ENCODE measurements at places on chromosomes 7 and 10. TPM values are rescaled to one million over a fixed set of nuclear protein-coding genes. Genes with fewer than 3 reads are reported as not detected.

DNA sequence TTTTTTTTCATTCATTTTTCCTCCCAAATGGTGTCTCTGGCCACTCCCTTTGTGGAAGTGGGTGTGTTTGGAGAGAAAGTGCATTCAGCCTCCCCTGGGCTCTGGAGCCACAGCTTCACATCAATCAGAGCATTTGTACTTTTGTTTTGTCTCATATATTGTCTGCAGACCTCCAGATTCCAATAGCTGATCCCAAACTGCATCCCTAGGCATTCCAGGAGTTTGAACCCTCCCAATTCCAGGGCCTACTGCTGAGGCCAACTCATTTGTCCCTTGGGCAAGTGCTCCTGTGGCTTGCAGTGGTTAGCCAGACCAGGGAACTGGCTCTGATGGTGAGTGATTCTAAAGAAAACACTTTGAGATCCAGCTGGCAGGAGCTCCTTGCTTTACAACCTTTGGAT lies 163.3 kb downstream of the IPMK start:
- no peaks in the 10 kb centered on the region for H3K36me3 ChIP-seq
- no peak for DNase-seq
- no peaks in the 10 kb centered on the region for H3K27me3 ChIP-seq
- H3K27ac ChIP-seq, result no peak overlapping the region

GRCh38 chr7:31457551-31457950 lies 56.3 kb upstream of the ITPRID1 start:
- no peak for DNase-seq
- no peaks in the 10 kb centered on the region for H3K36me3 ChIP-seq
- no peak overlapping the region for H3K4me3 ChIP-seq
- H3K27ac ChIP-seq, result no peak overlapping the region

DNA sequence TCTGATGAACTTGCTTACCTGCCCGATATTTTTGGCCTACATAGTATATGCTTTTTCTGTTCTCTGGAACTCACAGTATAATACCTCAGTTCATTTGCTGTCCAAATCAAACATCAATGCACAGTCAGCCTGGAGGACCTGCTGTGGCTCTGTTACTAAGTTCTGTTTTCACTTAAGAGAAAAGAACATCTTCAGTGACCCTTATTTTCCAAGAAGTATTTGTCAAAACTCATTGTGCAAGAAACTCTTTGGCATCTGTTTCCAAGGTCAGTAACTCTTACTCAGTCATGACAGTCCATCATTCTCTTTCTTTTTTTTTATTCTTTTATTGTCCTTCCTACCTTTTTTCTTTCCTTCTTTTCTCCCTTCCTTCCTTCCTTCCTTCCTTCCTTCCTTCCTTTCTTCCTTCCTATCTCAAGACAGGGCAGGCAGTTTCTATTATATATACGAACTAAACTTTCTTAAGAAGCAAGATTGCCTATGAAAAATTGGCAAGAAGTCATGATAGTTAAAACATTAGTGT lies 37.8 kb upstream of the SEM1 start:
- no peaks in the 10 kb centered on the region for H3K4me1 ChIP-seq
- no peak for DNase-seq
- no peak overlapping the region for H3K4me3 ChIP-seq

- DNase-seq, result no peak
- no peak overlapping the region for H3K27ac ChIP-seq
- no peaks in the 10 kb centered on the region for H3K4me1 ChIP-seq
- no peaks in the 10 kb centered on the region for H3K27me3 ChIP-seq
- H3K4me3 ChIP-seq, result no peak overlapping the region
Measured at GRCh38 chr7:997404-998395, 14.7 kb downstream of the CYP2W1 start.

DNA sequence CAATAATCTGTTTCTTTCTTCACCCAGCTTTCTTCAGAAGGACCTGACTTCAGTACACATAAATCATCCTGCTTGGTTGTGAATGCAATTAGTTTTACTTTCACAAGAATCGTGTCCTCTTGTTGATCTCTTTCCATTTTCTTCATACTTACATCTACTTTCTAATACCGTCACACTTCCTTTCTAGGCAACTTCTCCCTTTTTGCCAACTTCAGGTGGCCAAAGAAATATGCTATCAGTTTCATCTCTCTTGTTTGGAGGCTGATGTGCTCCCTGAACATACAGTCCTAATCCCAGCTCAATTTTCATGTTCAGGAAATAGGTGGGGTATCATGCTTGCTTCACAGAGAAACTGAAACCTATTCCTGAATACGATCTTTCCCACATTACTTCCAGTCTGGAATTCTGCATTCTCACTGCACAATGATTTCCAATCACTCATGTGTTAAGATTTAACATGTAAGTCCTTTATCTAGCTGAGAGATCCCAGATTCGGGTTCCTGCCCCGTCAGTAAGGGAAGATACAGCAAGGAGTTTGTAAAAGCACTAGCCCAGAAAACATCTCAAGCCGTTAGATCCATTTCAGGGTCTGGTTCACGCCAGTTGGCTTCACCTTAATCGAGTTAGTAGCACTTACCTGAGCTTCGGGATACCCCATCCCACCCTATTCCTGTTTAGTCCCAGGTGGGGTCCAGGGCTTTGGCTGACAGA lies 994 bp downstream of the SLC25A28 start:
- peak overlapping the region; percentile 89 for H3K27ac ChIP-seq
- peak overlapping the region; percentile 80 for H3K4me3 ChIP-seq
- DNase-seq, result no peak
- H3K27me3 ChIP-seq, result no peaks in the 10 kb centered on the region
- H3K4me1 ChIP-seq, result peaks cover 58% of the 10 kb centered on the region

GRCh38 chr7:50631100-50631499 lies 65.9 kb upstream of the DDC start:
- H3K4me3 ChIP-seq, result no peak overlapping the region
- DNase-seq, result no peak
- H3K27me3 ChIP-seq, result no peaks in the 10 kb centered on the region

- DNase-seq, result no peak
- H3K27ac ChIP-seq, result no peak overlapping the region
- H3K4me1 ChIP-seq, result no peaks in the 10 kb centered on the region
- no peak overlapping the region for H3K4me3 ChIP-seq
- no peaks in the 10 kb centered on the region for H3K36me3 ChIP-seq
- no peaks in the 10 kb centered on the region for H3K27me3 ChIP-seq
Measured at GRCh38 chr7:18835001-18835690, 282.3 kb downstream of the TWIST1 start.

- DNase-seq, result no peak
- peaks cover 45% of the 10 kb centered on the region for H3K27me3 ChIP-seq
- peaks cover 9% of the 10 kb centered on the region for H3K4me1 ChIP-seq
- H3K36me3 ChIP-seq, result no peaks in the 10 kb centered on the region
Measured at GRCh38 chr7:128172151-128172550, 68.9 kb upstream of the LEP start.

- DNase-seq, result no peak
- no peaks in the 10 kb centered on the region for H3K36me3 ChIP-seq
- H3K4me3 ChIP-seq, result no peak overlapping the region
- no peaks in the 10 kb centered on the region for H3K27me3 ChIP-seq
- no peak overlapping the region for H3K27ac ChIP-seq
Measured at GRCh38 chr10:131419797-131420196, 108.3 kb upstream of the TCERG1L start.

DNA sequence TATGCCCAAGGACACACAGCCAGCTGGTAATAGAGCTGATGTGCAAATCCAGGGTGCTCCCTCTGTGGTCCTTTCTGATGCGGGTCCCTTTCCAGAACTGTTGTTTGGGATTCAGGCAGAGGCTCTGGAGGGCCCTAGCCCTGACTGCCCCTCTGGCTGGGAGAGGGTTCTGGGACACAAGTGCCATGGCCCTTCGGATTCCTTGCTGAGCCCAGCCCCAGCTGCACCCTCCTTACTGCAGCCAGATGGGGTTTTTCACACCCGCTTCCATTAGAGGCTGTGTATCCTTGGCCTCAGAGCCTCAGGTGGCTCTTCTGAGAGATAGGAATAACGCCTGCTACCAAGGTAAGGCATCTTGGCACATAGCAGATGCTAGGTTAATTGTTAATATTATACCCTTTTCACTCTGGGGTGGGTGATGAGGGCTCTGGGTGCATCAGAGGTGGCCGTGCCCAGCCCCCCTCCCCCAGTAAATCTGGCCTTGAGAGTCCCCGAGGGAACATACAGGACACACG lies 89.8 kb upstream of the LRRC4 start:
- no peaks in the 10 kb centered on the region for H3K27me3 ChIP-seq
- H3K36me3 ChIP-seq, result no peaks in the 10 kb centered on the region
- peaks cover 13% of the 10 kb centered on the region for H3K4me1 ChIP-seq
- no peak overlapping the region for H3K27ac ChIP-seq
- DNase-seq, result no peak

DNA sequence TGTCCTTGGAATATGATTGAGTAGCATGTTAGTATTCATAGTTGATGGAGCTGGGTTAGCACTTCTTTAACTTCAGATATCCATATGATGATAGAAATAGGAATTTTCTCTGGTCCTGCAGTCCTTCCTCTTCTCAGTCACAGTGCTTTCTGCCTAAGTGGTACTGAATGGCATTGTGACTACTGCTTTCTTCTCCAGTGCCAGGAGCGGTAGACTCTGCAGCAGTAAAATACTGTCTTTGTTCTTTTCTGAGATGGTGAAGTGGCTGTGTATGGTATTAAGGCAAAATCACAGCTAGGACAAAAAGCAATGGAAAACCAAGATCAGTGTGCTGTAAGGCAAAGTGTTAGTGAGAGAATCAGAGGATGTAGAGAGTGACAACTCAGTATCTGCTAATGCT lies 46.6 kb downstream of the C1GALT1 start:
- no peak for DNase-seq
- H3K36me3 ChIP-seq, result peaks cover 17% of the 10 kb centered on the region
- no peak overlapping the region for H3K27ac ChIP-seq
- H3K4me3 ChIP-seq, result no peak overlapping the region

DNA sequence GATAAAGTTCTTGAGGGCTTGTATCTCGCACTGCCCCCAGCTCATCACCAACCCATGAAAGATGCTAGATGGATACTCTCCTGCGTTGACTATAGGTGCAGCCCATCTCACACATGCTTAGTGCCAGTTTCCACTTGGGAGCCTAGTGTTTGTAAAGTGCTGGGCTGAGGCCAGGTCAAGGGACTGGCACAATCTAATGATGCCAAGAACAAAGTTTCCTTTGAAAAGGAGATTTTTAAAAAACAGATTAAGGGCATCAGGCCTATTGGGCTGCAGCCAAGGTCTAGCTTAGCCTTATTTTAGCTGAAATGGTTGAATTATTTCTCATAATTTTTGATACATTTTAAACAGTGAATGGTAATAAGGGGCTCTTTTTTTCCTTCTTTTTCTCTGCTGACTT lies 259.0 kb downstream of the ADRA2A start:
- H3K4me3 ChIP-seq, result no peak overlapping the region
- no peaks in the 10 kb centered on the region for H3K36me3 ChIP-seq
- DNase-seq, result no peak
- H3K27me3 ChIP-seq, result no peaks in the 10 kb centered on the region
- H3K4me1 ChIP-seq, result no peaks in the 10 kb centered on the region

DNA sequence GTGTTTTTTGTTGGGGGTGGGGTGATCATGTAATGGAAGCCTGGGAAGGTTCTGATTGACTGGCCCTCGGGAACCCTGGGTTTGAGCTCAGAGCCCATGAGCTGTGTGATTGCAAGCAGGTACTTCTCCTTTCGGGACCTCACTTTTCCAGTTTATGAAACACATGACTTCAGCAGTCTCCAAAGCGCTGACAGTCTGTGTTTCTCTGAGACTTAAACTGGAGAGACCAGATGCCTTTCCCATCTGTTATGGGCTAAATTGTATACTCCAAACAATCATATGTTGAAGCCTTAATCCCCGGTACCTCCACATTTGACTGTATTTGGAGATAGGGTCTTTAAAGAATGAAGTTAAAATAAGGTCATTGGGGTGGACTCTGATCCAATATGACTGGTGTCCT lies 493.6 kb downstream of the GALNT17 start:
- no peak for DNase-seq
- no peak overlapping the region for H3K4me3 ChIP-seq
- H3K36me3 ChIP-seq, result no peaks in the 10 kb centered on the region
- no peaks in the 10 kb centered on the region for H3K4me1 ChIP-seq
- no peak overlapping the region for H3K27ac ChIP-seq

GRCh38 chr10:69574571-69574978 lies 1.4 kb upstream of the NEUROG3 start:
- H3K4me1 ChIP-seq, result peaks cover 30% of the 10 kb centered on the region
- H3K27ac ChIP-seq, result no peak overlapping the region
- peak overlapping the region; percentile 70 for H3K4me3 ChIP-seq
- peaks cover 91% of the 10 kb centered on the region for H3K27me3 ChIP-seq

DNA sequence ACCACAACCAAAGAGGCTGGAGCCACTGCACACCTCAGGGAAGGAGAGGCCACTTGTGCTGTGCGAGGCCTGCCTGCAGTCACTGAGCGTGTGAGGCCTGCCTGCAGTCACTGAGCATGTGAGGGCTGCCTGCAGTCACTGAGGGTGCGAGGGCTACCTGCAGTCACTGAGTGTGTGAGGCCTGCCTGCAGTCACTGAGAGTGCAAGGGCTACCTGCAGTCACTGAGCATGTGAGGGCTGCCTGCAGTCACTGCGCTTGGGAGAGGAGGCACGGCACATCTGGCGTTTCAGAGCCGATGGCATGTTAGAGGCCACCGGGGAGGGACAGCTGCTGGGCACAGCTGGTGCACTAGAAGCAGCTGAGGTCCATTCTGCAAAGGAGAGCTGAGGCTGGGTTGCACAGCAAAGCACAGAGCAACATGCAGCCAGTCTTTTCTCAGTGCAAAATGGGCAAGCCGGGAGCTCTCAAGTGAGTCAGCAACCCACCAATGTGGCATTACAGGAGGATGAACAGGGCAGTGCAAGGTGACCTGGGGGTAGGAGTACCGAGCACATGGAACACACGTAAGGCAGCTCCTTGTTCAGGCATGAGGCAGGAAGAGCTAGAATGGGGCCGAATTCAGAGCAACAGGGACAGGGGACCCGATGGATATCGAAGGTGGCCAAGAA lies 540.1 kb downstream of the PTPRN2 start:
- no peaks in the 10 kb centered on the region for H3K4me1 ChIP-seq
- H3K36me3 ChIP-seq, result no peaks in the 10 kb centered on the region
- DNase-seq, result no peak
- no peaks in the 10 kb centered on the region for H3K27me3 ChIP-seq
- H3K27ac ChIP-seq, result no peak overlapping the region

CPA5 gene
- 5.9 TPM for total RNA-seq

ZNF804B gene
- not detected for total RNA-seq

DEPP1 gene
- total RNA-seq, result 0.23 TPM

SPDYE2B gene
- not detected for total RNA-seq

GLCCI1 gene
- 26.1 TPM for total RNA-seq

SPACDR gene
- 5.6 TPM for total RNA-seq

ELN gene
- not detected for total RNA-seq

ZNF425 gene
- total RNA-seq, result 3.6 TPM

WEE2 gene
- not detected for total RNA-seq

IKZF1 gene
- total RNA-seq, result 504 TPM

WDR91 gene
- 21.5 TPM for total RNA-seq

ADRB1 gene
- not detected for total RNA-seq
